ENCODE measurements at places on chromosomes 5 and 9. TPM values are rescaled to one million over a fixed set of nuclear protein-coding genes. Genes with fewer than 3 reads are reported as not detected.

Gene RETREG1
- total RNA-seq = 3.6 TPM

Gene IL5
- total RNA-seq = not detected

Gene F2R
- total RNA-seq = 53.0 TPM

Gene SCGB3A2
- not detected for total RNA-seq

Gene CCNI2
- 0.07 TPM for total RNA-seq
